Motor neuron (in vitro differentiated cells): ENCODE measurements at places on chromosomes 13 and 19. TPM values are rescaled to one million over a fixed set of nuclear protein-coding genes. Genes with fewer than 3 reads are reported as not detected.

DNA sequence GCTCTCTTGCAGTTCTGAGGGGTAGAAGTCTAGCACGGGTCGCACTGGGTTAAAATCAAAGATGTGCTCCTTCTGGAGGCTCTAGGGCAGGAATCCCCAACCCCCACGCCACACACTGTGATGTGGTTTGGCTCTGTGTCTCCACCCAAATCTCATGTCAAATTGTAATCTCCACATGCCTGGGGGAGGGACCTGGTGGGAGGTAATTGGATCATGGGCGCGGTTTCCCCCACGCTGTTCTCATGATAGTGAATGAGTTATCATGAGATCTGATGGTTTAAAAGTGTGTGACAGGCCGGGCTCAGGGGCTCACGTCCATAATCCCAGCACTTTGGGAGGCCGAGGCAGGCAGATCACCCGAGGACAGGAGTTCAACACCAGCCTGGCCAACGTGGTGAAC is 26.6 kb upstream of the CALM3 start:
- no peak for ATAC-seq

GRCh38 chr19:38617764-38618589 is at the start of gene MAP4K1:
Gene MAP4K1 (minus strand): TSS chr19:38617953. CDS start chr19:38617895, 58 bp downstream.
- peak; percentile 23 for ATAC-seq

DNA sequence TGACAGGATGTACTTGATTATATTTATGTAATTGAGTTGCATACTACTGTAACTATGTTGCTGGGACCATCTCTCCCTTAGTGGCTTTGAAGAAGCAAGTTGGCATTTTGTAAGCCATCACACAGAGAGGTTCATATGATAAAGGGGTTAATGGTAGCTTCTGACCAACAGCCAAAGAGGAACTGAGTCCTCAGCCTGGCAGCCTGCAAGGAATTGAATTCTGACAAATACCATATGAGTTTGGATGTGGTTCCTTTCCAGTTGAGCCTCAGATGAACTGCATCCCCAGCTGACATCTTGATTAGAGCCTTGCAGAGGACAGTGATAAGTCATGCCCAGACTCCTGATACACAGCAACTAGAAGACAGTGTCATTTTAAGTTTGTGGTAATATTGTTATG is 8.6 kb upstream of the MYCBP2 start:
- ATAC-seq: no peak

GRCh38 chr19:40597329-40597838 is 3.8 kb upstream of the LTBP4 start:
- no peak for ATAC-seq

DNA sequence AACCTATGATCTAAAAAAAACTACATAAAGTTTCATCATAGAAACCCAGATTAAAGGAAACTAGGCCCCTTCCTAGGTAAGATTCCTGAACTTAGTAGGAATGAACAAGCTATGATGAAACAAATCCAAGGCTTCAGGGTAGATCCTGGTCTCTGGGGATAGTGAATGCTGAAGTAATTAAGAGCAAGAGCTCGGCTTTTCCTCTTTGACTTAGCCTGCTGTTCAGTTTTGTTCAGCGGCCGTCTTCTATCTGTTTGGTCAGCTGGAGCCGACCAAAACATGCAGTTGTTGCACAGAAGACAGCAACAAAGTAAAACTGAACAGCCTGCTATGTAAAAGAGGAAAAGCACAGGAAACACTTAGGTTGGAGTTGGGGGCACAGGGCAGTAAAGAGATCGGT is 44.1 kb upstream of the RFXAP start:
- ATAC-seq: no peak

DNA sequence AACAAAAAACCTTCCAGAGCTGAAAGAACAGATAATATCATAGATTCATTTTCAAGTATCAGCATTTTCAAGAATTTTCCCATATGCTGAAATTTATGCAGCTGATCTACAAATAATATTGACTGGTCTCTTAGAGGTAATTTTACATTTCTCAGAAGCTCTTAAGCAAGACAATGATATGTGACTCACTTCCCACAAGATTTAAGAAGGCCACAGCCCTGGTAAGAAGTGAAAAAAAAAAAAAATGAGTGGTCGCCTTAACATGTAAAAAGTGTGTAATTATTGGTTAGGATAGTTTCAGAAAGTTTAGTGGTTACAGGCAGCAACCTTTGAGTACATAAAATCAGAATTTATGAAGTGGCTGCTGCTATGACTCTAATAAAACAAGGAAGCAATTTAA is 54.5 kb downstream of the NUFIP1 start:
- ATAC-seq: no peak

- peak; percentile 95 for ATAC-seq
These were observed 27.1 kb downstream of the MEGF8 start for GRCh38 chr19:42352301-42353259.

DNA sequence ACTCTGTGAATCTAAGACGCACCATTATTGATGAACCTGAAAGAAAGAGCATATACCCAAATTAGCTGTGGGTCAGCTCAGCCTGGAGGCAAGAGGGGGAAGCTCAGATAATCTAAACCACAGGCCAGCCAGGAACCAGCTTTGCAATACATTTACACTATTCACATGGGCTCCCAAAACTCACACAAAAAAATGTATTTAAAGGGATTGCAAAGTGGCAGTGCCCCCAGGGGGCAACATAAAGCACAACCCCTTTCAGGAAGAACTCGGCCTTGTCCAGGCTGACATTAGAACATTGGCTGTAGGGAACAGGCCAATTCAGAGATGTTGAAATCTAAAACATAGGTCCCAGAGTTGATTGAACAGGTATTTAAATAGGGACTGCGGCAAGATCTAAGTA is 3.2 kb upstream of the PROZ start:
- ATAC-seq: no peak

GRCh38 chr19:903266-903797 is 9.7 kb downstream of the R3HDM4 start:
- peak; percentile 74 for ATAC-seq

GRCh38 chr19:57771417-57771816 is 1.9 kb downstream of the ZNF586 start:
- ATAC-seq: no peak

- ATAC-seq: no peak
These were observed 13.6 kb upstream of the ACOD1 start for GRCh38 chr13:76934671-76935070.

DNA sequence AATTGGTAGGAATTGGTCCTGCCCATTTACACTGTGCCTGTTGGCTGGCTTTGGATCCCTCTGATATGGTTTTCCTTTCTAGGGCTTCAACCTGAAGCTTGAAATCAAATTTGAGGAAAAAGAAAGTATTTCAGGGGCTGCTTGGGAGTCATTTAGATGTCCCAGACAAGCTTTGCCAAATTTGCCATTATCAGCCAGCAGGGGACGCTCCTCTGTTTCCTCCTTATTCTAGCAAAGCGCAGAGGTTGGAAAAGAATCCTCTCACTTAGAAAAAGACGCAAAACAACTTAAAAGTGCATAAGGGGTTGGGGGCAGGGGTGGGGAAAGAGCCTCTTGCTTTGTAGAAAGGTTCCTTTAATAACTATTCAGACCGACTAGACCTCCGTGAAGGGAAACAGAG is 1211.1 kb upstream of the PCDH20 start:
- ATAC-seq: no peak

CYP2F1 gene
- total RNA-seq: 0.77 and 1.4 TPM in 2 replicates

CEACAM7 gene
- 0.13 and 0.14 TPM in 2 replicates for total RNA-seq

LENG9 gene
- total RNA-seq: 2.0 and 2.1 TPM in 2 replicates

BEST2 gene
- total RNA-seq: 0.11 and 0.19 TPM in 2 replicates

SLC8A2 gene
- 4.9 and 5.3 TPM in 2 replicates for total RNA-seq

ERICH6B gene
- total RNA-seq: 0.82 and 0.92 TPM in 2 replicates

SYCN gene
- not detected in 2 replicates for total RNA-seq

LYPD3 gene
- total RNA-seq: 4.0 and 4.6 TPM in 2 replicates
